AG04450 (cell line): ENCODE measurements at places on chromosomes 5 and 9. TPM values are rescaled to one million over a fixed set of nuclear protein-coding genes. Genes with fewer than 3 reads are reported as not detected.
A peak's percentile ranks its signal among the peaks of the same experiment; 100 is the strongest.

- no peak for DNase-seq
Measured at GRCh38 chr9:130298662-130299279, 33.2 kb downstream of the HMCN2 start.

DNA sequence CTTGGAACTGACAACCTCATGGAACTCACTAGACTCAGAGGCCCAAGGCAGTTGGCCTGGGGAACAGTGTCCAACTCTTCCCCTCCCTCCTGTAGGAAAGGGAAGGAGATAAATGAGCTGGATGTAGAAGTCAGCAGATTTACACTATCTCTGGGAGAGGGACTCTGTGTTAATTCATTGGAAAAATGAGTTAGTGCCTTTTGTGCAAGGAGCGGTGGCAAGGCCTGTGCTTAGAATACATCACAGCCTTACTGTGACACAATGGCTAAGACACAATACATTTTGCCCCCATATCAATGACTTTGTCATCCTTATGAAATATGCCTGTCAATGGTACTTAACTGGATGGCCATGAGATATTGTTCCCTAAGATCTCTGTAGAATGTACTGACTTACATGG, 28.0 kb upstream of the FAM240B start:
- DNase-seq: no peak

DNA sequence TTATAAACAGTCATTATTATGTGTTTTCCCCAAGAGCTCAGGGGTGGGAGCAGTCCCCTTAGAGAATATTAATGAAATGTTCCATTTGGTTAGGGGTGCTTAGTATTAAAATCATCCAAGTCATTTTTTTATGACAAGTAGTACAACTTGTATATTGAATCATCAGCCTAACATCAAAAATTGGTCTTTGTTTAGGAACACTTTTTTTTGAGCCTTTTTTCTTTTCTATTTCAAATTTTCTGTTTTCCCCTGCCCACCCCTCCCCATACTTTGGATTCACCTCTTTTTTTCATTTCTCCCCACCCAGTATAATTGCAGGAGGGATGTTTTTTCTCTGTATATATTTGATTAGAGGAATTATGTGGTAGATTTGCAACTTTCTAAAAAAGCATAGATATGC, 25.8 kb downstream of the RBM27 start:
- no peak for DNase-seq

The CDC14B gene
- 17.1 and 19.1 TPM in 2 replicates for polyA plus RNA-seq

DNA sequence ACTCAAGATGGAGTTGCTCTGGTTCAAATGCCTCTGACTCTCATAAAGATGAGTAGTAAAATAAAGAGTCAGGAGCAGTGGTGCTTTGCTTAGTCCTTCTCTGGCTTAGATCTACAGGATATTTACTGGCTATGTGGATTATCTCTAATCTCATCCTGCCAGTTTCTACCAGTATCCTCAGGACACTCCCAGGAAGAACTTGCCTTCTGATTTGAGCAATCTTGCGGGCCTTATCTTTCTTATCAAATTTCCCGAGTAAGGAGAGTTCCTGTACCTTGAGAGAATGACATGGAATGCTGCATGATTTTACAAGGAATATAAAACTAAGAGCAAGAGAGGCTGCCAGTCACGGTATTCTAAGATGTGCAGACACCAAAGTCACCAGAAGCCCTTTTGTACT, 364.0 kb downstream of the ARHGEF28 start:
- no peak for DNase-seq

The HAVCR2 gene
- not detected in 2 replicates for polyA plus RNA-seq

The SLC36A2 gene
- polyA plus RNA-seq: not detected in 2 replicates

The SH3GL2 gene
- polyA plus RNA-seq: 0.04 and 0.05 TPM in 2 replicates

GRCh38 chr5:137570070-137570469, 70.9 kb upstream of the SPOCK1 start:
- DNase-seq: no peak

DNA sequence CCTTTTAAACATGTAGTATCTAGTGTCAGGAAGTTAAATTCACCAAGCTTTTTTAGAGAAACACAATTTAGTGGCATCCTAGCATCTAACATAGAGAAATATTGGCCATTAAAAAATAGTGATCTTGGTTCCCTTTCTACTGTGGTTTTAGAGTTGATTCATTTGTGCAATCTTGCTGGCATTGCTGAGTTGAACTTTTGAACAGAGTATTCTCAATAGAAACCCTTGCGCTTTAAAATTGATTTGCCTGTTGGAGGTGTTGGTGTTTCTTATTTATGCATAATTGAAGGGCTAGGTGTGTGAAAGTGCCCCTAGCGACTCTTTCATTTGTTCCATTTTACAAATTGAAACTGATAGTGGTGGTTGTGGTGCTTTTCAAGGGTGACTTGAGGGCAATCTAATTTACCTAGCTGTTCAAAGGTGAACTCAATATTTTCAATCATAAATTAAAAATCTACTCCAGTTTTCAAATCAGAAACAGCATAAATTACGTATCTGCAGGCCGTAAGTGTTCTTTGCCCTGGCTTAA, 73.0 kb upstream of the MPDZ start:
- no peak for DNase-seq

GRCh38 chr5:149495673-149496072, 55.6 kb downstream of the CSNK1A1 start:
- no peak for DNase-seq

The GAPT gene
- not detected in 2 replicates for polyA plus RNA-seq

The ANKRD18A gene
- polyA plus RNA-seq: 0.31 TPM in 1 of 2 replicates, not detected in the other

DNA sequence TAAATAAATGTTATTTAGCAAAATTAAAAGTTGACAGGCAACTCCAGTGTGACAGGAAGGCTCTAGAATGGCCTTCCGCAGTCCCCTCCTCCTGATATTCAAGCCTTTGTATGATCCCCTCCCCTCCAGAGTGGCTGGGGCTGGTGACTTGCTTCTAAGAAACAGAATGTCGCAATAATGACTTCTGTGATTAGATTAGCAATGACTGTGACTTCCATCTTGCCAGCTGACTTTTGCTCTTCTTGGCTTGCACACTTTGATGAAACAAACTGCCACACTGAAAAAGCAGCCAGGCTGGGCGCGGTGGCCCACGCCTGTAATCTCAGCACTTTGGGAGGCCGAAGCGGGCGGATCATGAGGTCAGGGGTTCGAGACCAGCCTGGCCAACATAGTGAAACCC, 106.5 kb upstream of the LARP1 start:
- no peak for DNase-seq

DNA sequence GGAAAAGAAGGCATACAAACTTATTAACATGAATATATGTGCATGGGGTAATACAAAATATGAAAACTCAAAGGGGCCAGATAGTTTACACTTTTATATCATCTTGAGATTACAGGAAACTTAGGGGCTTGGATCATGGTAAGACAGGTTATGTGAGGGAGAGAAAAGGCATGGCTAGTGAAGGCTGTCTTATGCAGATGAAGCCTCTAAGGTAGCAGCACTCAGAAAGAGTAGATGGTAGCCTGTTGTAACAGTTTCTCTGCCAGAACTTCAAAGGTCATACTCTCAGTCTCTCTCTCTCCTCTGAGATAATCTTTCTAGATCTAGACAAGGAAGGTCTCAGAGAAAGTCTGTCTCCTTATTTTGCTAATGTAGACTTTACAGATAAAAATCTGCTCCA, 57.2 kb upstream of the FGF10 start:
- no peak for DNase-seq

The ARHGEF28 gene
- 8.8 and 10.0 TPM in 2 replicates for polyA plus RNA-seq

DNA sequence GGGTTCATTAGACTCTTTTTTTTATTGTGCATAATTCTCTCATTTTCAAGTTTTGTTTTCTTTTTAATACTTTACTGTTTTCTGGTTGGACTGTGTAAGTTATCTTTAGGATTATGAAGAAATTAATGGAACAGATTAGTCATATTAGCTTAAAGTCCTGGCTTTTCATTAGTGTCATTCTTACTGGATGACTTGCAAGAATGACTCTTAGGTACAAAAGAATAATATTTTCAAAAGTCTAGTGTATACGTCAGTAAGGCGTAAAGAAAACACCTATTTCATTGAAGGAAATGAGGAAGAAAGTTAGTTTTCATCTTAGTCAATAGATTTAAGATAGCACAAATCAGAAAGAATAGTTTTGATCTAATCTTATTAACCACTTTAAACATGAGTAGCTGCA, 20.4 kb downstream of the UHRF2 start:
- DNase-seq: no peak

- peak; percentile 20 for DNase-seq
Measured at GRCh38 chr9:110443866-110444220, 106.2 kb upstream of the TXNDC8 start.

GRCh38 chr9:102124465-102124864, 386.0 kb upstream of the GRIN3A start:
- no peak for DNase-seq

The CER1 gene
- polyA plus RNA-seq: not detected in 2 replicates

The ENTPD2 gene
- polyA plus RNA-seq: not detected in 2 replicates

The GZMA gene
- not detected in 2 replicates for polyA plus RNA-seq

GRCh38 chr5:141882594-141883183, 4.5 kb upstream of the PCDH1 start:
- no peak for DNase-seq

DNA sequence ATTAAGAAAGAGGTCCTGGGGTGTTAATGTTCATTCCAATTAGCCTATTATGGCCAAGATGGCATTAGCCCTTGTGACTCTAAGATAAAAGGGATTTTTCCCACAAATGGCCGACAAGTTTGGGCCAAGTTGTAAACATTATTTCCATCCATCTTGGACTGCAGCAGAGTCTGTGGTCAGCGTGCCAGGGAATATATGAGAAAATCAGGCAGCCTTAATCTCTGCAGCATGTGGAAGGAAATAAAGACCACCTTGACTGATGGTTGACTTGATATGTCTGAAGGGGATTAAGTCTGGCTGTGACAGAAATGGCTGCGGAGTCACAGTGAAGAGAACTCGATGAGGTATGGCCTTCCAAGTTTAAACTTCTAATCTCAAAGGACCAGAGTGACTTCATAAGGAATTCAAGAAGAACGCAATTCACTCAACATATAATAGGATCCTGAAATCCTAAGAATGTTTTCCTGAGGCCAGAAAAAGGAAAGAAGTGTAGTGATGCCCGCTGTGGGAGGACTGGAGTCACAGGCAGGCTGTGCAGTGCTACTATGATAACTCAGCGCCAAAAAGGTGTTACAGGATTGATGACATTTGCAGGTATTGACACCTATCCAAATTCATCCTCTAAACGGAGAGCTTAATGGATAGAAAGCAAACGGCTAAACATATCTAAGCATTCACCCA, 287.1 kb downstream of the SEC61B start:
- DNase-seq: no peak

GRCh38 chr5:150694612-150695011, 6.2 kb downstream of the RBM22 start:
- no peak for DNase-seq

GRCh38 chr9:94632737-94633136, 6.6 kb downstream of the FBP1 start:
- no peak for DNase-seq
